Fibroblast of pulmonary artery (primary cell): ENCODE measurements at places on chromosomes 3 and 15.

- no peak for DNase-seq
These were observed 797 bp downstream of the PAQR9 start for GRCh38 chr3:142962520-142963233.

DNA sequence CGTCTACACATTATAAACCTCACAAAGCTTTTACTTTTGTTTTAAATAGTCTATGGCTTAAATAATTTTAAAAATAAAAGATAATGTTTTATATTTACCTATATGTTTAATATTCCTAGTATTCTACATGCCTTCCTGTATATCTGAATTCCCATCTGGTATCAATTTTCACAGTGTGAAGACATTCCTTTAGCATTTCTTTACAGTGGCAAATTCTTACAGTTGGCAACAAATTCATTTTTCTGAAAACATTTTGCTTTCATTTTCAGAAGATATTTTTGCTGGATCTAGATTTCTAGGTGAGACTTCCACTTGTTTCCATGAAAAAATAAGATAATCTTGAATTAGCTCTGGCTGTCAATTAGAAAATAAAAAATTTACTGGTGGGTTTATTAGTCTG lies 471.4 kb upstream of the NAALADL2 start:
- DNase-seq = no peak

- no peak for DNase-seq
These were observed at the start of gene LINGO1 for GRCh38 chr15:77632534-77633133. LINGO1 (minus strand) TSS chr15:77632912; CDS start chr15:77632315, 597 bp downstream.

DNA sequence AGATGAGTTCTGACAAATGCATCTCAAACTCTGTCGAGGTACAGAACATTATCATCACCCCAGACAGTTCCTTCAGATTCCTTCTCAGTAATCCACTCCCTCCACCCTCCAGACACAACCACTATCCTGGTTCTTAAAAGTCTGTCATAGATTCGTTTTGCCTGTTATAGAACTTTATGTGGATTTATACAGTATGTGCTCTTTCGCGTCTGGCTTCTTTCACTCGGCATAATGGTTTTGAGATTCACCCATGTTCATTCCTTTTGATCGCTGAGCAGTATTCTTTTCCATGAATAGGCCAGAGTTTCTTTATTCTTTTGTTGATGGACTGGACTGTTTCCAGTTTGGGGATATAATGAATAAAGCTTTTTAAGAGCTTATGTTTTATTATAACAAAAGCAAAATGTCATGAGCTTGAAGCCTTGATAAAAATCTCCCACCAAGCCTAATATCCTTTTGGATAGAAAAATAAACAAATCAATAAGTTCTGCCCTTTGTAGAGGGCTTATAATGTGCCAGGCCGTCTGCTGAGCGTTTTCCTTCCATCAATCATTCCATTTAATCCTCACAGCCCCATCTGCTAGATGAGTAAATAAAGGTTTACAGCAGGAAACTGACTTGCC lies 21.3 kb upstream of the RFTN1 start:
- no peak for DNase-seq

- DNase-seq = peak; percentile 10
These were observed at the start of gene ROBO1 for GRCh38 chr3:79767905-79768267. ROBO1 (minus strand) TSS chr3:79767998.
